ENCODE measurements at places on chromosomes 4 and X.

DNA sequence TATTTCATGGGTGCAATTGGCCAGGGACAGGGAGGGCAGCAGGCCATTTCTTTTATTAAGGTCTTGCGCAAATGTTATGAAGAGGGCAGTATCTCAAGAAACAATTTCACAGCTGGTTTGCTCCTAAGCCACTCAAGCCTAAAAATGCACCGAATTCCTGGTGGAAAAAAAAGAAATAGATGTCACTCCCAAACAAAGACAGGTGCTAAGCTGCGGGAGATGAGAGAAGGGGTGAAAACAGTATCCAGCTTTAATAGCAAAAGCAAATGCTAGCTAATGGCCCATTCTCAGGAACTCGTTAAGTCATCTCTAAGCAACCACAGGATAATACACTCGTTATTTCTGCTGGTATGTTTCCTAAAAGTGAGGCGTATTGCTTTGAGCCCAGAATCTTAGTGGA lies 116.4 kb downstream of the ARX start:
- DNase-seq = no peak

DNA sequence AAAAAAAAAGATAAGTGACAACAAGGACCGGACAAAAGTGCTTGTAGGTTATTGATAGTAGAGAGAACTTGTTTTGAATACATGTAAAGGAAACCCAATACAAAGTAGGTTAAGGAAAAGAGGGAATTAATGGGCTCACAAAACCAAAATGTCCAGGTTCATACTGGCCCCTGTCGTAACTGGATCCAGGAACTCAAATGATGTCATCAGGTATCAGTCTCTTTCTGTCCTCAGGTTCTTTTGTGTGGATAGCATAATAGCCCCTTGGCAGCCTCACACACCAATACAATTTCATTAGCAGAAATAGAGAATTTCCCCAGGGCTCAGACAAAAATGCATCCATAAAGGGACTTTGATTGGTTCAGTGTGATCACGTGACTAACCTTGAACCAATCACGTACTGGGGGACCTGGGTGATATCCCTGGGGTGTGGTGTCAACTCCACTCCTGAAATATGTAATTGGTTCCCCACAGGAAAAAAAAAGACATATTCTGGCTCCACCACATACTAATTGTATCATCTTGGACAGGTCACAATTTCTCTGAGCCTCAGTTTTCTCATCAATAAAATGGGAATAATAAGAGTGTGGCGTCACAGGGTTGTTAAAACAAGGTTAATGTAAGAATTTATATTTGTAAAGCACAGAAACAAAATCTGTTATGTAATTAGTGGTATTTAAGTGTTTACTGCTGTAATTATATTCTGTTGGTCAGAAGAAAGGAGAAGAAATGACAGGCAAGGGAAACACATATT lies 174.8 kb downstream of the PDGFRA start:
- DNase-seq = no peak

GRCh38 chrX:67714004-67714403 lies 170.2 kb downstream of the AR start:
- DNase-seq = no peak

DNA sequence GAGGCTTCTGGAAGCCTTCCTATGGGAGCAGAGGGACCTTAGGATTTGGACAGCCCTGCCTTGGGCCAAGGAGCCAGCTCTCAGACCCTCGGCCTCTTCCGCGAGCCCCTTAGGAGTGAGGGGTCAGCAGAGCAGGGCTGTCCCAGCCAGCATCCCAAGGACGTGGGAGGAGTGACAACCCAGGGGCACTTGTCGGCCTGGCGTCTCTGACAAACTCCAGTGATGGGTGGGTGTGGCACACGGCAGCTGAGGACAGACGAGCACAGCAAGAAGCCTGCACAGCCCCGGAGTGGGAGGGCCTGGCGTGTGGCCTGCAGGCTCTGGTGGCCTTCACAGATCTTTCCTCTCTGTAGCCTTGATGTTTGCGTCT lies 11.6 kb upstream of the TNIP2 start:
- no peak for DNase-seq

GRCh38 chrX:71493111-71493613 lies 39.7 kb upstream of the OGT start:
- no peak for DNase-seq

DNA sequence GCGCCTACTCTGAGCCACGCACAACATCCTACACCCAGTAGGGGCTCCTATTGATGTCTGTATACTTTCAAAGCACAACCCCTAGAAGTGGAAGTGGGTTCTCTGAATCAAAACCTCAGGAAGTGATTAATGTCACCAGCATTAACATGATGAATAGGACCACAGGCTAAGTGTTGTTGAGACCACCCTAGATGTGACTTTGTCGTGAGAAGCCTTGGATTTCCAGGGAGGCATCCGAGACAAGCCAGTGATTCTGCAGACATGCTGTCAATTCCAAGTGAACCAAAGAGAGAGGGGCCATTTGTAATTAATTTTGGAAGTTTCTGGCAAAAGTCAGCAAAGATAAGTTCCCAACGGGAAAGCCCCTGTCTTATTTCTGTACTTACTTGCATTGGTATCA lies 493.0 kb downstream of the ZIC3 start:
- no peak for DNase-seq

- DNase-seq = no peak
Observed at GRCh38 chrX:30488092-30488491, 89.5 kb downstream of the TASL start.

DNA sequence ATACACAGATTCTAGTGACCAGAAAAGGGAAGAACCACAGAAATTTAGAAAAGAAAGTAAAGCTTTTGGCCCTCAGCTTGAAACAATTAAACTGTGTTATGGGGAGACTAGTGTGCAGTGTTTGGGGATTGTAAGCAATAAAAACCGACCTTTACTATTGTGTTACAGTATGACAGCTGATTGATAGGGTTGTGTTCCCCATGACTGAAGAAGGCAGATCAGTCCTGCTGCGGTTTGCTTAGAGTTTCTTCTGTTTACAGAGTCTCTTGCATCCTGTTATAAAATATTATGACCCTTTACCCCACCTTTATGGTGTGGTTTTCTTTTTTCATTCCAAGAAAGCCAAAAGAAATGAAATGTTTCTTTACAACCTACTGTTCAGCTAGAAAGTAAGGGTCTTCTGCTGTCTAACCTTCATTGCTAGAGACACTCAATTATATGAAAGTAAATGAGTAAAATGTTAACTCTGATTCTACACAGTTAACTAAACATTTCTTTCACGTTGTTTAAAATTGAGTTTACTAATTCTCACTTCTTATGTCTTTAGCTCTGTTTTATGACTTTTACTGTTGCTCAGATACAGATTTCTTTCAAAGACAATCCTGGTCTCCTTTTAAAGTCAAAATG lies 18.1 kb downstream of the CHIC1 start:
- no peak for DNase-seq

GRCh38 chr4:101229116-101229515 lies 118.2 kb downstream of the PPP3CA start:
- peak; percentile 75 for DNase-seq

GRCh38 chr4:101651778-101652177 lies 138.8 kb upstream of the BANK1 start:
- DNase-seq = no peak

- no peak for DNase-seq
Observed at GRCh38 chrX:15033917-15034316, 160.7 kb downstream of the MOSPD2 start.

DNA sequence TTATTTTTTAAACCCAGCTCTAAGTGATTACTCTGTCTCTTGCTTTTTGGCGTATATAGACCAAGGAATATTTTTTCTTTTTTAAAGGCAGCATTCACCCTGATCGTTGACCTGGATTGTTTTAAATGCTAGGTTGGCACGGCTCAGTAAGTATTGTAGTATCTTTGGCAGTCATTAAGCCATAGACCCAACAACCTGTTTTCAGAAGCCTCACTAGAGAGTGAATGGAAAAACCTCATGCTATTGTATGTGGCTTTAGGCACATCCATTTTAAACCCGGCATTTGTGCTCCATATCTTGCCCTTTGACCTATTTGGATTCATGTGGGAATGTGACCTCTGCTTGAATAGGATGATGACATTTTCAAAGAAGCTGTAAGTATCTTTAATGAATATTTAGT lies 183.9 kb downstream of the SNCA start:
- no peak for DNase-seq

DNA sequence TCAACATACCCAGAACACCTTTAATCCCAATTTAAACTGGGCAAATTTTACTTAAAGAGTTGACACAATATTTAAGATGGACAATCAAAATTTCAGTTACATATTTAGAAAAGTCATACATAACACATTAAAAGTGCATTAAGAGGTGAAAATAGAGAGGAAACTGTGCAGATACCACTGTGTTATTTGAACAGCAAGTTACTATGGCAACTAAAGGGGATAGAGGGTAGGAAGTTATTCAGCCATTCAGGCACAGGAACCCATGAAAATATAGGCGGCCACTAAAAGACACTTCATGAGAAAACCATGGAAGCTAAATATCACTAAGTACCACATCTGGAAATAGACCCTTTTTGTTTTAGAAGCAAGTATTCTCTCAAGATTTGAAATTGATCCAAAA lies 75.1 kb downstream of the PDGFC start:
- no peak for DNase-seq

DNA sequence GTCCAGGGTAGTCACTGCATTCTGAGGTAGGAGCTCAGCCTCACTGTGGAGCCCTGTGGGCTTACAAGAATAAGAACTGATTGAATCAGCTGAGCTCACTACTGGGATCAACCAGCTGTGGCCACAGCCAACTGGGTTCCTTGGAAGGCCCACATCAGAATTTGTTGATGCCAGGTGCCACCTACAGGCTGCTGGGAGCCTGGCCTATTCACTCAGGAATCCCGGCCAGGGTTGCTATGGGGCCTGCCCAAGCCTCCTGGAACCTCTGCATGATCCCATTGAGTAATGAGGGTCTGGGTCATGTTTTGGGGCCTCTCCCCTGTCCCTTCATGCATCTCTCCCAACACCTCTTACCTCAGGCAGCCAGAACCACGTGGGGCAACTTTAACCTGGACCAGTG lies 53.9 kb upstream of the KIAA1210 start:
- DNase-seq = peak; percentile 28

GRCh38 chrX:103446665-103447302 lies 70.4 kb downstream of the BEX3 start:
- peak; percentile 36 for DNase-seq

DNA sequence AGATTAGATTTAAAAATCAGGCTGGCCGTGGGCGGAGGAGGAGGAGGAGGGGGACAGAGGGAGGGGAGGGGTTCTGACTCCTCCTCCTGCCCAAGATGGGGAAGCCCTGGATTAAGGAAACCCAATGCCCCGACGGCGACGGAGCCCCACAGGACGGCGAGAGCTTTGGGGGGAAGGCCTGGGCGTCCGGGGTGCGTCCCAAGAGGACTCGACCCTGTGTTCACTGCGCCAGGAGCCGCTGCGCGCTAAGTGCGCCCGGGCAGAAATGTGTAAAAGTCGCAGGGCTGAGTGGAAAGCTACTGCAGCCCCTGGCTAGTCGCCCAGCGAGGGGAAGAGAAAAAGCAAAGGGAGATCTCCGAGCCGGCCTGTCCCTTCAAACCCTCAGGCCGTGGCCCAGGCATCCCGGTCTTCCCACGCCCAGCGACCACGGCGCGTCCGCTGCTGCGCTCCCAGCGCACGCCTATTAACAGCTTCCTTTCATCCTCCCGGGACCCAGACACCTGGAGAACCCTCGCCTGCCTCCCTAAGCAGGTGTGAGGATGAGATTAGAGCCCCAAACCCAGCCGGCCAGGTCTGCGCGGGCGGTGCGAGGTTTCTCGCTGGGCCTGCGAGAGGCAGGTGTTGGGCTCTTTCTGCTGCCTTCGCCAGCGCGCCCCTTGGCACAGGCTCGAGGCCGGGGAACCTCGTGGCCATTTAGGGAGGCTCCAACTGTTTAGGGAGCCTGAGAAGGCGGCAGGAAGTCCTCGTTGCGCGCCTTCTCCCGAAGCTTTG lies 1.4 kb upstream of the RPS6KA3 start:
- DNase-seq = peak; percentile 11

GRCh38 chrX:56564921-56565840 lies 1.8 kb downstream of the UBQLN2 start:
- DNase-seq = no peak

DNA sequence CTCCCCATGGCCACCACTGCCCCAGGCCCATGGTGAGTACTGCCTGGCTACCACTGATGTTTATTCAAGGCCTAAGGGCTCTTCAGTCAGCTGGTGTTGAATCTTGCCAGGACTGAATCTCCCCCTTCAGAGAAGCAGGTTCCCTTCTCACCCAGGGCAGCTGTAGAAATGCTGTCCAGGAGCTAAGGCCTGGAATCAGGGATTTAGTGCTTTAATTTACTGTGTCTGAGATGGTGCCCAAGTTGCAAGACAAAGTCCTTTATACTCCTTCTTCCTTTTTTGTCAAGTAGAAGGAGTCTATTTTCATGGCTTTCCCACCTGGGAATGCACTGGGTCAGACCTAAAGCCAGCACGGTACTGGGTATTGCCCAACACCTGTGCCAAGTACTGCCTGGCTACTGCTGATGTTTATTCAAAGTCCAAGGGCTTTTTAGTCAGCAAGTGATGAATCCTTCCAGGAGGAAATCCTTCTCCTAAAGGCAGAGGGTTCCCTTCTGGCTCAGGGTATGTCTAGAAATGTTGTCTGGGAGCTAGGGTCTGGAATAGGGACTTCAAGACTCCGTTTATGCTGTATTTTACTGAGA lies 117.6 kb upstream of the ATOH1 start:
- DNase-seq = no peak

GRCh38 chrX:13254076-13254785 lies 65.6 kb downstream of the ATXN3L start:
- DNase-seq = peak; percentile 54

DNA sequence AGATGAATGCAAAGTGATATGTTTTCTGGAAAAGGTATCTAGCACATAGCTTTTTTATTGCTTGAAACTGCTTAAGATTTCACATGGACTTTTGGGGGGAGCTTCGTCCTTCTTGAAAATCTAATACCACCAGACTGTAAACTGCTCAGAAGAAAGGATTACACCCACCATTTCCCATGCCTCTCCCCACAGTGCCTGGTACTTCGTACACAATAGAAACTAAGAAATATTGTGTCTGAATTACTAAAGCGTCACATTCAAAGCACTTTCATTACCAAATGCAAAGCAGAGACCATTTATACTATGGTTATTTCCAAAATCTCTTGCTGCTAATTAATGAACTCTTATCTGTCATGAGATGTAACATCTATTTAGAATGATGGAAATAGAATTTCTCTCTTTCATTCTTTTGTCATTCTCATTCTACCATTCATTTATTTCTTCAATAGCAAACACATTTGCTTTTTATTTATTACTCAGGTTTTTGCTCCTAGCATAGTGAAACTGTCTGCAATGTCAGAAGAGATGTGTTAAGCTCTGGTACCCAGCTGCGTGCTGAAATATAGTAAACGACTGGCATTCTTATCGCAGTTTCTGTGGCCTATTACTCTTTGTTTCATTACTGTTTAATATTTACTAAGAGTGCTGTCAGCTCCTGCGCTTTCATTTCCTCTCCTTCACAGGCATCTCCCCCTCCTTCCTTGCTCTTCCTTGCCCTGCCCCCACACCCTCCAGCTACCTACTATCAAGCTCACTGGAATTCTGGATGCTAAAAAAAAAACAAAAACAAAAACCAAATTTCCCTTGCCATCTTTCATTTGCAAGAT lies 51.4 kb upstream of the RAPGEF2 start:
- no peak for DNase-seq
